ENCODE measurements at places on chromosomes 3 and 15.

DNA sequence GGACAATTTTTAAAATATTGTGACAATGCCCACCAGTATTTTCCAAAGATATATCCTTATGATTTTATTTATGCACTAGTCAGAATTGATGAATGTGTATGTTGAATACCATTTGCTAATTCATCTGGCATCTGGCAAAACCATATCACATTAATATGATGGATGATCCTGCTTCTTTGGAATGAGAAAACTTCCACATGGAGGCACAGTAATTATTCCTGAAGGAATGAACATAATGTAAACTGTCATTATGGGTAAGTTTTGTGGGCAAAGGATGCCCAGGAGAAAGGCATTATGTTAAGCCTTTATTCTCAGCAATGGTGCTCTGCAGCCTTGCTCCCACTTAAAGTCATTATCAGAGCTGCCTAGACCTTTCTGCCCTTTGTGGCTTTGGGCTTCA lies 113.0 kb upstream of the MME start:
- DNase-seq, result no peak

GRCh38 chr3:62128051-62128450 lies 245.3 kb downstream of the FEZF2 start:
- no peak for DNase-seq

DNA sequence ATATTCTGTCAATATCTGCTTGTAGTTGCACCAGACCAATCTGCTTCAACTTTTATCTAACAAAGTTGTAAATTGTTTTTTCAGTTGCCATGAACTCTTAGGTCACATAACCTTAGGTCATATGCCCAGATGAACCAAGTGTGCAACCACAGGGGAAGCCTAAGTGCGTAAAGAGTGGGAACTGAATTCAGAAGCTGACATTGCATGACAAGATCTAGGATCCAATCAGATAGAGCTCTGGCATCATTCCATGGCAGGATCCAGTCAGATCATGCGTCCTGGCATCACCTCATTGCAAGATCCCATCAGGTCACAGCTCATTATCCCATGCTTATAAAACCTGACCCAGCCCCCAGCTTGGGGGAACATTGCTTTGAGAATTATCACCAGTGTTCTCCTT lies 18.9 kb upstream of the IFT57 start:
- no peak for DNase-seq

- no peak for DNase-seq
Observed at GRCh38 chr15:35458176-35458856, 87.6 kb downstream of the DPH6 start.

DNA sequence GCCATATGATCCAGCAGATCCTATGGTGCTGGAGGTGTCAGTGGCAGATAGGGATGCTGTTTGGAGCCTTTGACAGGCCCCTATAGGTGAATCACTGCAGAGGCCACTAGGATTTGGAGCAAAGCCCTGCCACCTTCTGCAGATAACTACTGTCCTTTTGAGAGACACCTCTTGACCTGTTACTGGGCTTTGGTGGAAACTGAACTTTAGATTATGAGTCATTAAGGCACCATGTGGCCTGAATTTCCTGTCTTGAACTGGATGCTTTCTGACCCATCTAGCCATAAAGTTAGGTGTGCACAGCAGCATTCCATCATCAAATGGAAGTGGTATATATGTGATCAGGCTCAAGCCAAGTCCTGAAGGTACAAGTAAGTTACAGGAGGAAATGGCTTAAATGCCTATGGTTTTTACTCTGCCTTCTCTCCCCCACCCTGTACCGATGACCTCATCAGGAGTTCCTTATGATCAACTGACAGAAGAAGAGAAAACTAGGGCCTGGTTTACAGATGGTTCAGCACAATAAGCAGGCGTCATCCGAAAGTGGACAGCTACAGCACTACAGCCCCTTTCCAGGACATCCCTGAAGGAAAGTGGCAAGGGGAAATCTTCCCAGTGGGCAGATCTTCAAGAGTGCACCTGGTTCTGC lies 565.6 kb upstream of the AGTR1 start:
- DNase-seq, result no peak

DNA sequence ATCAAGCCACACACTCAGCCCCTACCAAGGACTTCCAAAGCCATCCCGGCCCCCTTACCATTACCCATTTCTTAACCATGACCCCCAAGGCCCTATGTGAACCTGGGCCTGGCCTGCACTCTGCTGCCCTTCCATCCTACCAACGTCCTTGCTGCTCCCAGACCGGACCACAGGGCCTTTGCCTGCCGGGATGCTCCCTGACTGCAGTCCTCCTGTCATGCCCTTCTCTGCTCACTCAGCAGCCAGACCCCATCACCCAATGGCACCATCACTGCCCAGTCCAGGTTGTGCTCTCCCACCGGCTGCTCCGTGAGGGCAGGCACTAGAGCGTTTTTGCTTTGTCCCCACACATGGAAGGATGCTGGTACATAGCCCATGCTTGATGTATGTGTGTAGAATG lies 73.7 kb downstream of the OCA2 start:
- DNase-seq, result no peak

- no peak for DNase-seq
Observed at GRCh38 chr3:156575641-156576040, 20.7 kb upstream of the SSR3 start.

- DNase-seq, result no peak
Observed at GRCh38 chr3:42161050-42161935, 70.1 kb downstream of the TRAK1 start.

DNA sequence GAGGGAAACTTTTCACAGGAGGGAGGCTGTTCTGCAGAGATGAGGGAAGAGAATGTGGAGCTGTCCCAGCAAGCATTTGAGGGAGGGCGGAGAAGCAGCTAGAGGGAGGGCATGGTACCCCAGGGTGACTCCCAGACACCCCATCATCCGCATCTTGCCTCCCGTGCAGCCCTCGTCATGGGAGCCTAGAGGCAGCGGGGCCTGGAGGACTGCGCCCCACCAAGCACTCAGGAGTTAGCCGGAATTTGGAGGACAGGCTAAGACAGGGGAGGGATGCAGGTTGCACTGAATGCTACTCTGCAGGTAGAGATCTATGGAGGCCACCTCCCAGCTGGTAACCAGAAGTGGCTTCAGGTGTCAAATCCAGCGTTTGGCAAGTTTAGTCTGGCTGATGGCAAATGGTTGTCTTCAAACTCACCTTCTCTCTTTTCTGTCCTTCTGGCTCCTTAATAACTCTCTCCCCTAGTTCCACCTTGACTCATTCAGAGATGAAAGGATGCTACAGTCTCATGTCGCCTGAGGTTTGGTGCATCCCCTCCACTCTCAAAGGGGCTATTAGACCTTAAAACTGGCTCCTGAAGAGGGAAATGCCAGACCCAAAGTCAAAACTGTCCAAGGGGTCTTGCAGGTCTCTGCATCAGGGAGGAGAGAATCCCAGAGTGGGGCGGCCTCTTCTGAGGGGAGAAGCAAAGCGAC lies 155.9 kb upstream of the TLE3 start:
- DNase-seq, result no peak

- no peak for DNase-seq
Observed at GRCh38 chr15:32091505-32092380, 61.4 kb downstream of the CHRNA7 start.

DNA sequence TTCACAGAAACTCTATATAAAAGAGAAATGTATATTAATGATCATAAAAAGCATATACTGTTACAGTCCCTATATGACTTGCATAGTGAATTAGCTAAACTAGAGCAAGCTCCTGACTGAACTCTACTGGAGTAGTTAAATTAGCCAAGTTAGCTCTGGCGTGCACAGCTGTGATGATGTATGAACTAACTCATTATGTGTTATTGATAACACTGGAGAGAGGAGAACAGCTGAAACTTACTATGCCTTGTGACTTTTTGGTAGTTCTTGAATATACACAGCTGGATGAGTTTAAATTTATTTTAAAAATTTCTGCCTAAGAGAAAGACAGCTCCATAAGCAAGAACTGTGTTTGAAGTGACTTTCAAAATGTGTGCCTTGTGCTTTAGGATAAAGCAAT lies 8.1 kb downstream of the TIPARP start:
- no peak for DNase-seq

- DNase-seq, result no peak
Observed at GRCh38 chr15:73717802-73718201, 33.6 kb downstream of the CD276 start.

Data from germinal center (tissue), 1 donor.